ENCODE measurements at places on chromosomes 12 and 14.

- DNase-seq: peak; percentile 40
Measured at GRCh38 chr12:20483776-20484175, 115.4 kb downstream of the PDE3A start.

GRCh38 chr12:125284945-125285685 is 219.9 kb downstream of the AACS start:
- no peak for DNase-seq

DNA sequence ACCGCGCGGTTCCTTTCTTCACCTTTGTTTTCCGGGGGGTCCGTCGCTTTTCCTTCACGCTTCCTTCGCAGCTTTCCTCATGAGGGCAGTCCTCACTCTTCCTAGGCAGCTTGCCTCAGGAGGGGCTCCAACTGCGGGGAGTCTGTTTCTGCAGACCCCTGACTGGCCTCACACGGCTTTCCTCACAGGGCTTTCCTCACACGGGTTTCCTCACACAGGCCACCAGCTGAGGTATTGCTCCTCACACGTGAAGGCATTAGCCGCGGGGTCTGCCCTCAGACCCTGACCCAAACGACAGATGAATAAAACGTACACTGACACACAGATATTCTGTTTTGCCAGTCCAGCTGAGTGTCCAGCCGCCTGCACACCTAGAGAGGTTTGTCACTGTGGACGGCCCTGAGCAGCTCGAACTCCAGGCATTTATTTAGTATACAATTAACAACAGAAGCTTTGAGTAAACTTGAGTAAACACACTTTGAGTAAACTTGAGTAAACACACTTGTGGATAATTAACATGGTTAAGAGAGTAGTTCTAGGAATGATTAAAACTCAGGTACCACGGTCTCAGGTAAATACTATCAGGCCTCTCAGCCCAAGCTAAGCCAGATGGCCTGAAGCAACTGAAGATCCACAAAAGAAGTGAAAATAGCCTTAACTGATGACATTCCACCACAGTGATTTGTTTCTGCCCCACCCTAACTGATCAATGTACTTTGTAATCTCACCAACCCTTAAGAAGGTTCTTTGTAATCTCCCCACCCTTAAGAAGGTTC is 16.1 kb upstream of the LYZ start:
- no peak for DNase-seq

DNA sequence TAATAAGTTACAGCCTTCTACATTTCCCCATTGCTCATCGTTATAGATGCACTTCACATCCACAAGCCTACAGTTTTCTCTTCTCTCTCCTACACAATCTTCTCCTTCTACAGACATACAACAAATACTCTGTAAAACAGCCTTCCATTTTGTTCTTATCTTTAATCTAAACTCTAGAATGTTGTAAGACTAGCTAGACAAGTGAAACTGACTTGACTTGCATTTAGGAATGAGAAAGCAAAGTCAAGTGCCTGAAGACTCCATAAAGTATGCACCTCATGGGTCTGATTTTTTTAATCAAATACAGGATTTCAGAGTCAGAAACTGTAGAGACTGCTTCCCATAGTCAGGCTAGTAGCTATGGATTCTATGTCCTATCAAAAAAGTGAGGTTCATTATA is 190.3 kb downstream of the KLHL28 start:
- DNase-seq: no peak

- DNase-seq: no peak
Measured at GRCh38 chr12:121226399-121226798, 16.5 kb downstream of the P2RX4 start.

DNA sequence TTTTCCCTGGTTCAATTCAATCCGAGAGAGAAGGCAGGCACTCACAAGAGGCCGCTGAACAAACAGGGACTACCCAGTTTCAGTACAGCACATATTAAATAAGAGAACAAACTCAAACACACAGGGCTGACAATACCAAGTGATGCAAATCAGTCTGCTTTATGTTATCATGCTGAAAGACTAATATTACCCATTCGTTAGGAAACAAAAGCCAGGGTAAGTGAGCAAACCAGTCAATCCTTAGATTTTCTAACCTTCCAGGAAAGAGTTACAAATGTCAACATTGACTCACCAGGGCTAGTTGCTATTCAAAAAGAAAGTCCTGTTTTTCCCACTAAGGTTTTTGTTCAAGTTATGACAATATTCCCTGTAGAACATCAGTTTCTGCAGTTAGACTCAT is 246.2 kb downstream of the C12orf42 start:
- no peak for DNase-seq

- DNase-seq: no peak
Measured at GRCh38 chr12:127273626-127274025, 993.3 kb upstream of the TMEM132C start.

DNA sequence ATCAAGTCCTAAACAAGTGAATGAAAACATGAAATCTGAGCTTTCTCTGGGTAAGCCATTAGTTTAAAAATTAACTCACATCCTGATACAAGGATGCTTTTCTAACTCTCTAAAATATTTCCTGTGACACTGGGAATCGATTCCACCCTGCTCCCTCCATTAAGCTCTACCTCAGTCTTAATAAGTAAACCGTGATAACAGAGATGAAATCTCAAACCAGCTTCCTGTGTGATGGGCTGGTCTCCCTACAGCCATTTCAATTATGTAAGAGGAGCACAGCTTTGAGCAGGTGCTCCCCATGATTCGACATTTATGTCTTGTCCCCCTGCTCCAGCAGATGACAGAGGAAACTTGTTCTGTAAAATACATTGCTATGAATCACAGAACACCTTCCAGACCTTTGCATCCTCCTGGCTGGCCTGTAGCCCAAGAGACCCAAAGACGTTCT is 59.0 kb downstream of the GAS2L3 start:
- no peak for DNase-seq

Measured in endothelial cell of umbilical vein (primary cell).